T-helper 17 cell (primary cell): ENCODE measurements at places on chromosomes 7 and 10. TPM values are rescaled to one million over a fixed set of nuclear protein-coding genes. Genes with fewer than 3 reads are reported as not detected.

- no peak overlapping the region for H3K27ac ChIP-seq
- DNase-seq: no peak
- no peaks in the 10 kb centered on the region for H3K36me3 ChIP-seq
- no peak overlapping the region for H3K4me3 ChIP-seq
These were observed 258.7 kb downstream of the SORCS3 start for GRCh38 chr10:104899779-104900178.

DNA sequence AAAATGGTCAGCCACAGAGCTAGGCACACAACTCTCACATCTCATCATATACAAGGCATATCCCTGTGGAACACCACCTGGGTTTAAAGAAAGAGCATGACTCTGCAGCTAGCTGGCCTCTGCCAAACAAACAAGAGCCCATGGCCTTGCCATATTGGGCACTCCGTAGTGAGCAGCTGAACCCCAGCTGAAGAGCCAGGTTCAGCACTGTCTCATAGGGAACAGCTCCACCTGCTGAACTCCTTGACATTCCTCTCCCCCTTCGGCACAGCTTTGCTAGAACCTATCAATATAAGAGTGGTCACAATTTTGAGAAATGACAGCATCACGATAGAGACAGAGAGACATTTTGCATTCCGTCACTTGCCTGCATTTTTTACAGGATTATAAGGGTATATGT lies 20.0 kb downstream of the SORCS1 start:
- no peaks in the 10 kb centered on the region for H3K27me3 ChIP-seq
- no peaks in the 10 kb centered on the region for H3K4me1 ChIP-seq
- H3K4me3 ChIP-seq: no peak overlapping the region
- H3K36me3 ChIP-seq: no peaks in the 10 kb centered on the region
- no peak for DNase-seq

DNA sequence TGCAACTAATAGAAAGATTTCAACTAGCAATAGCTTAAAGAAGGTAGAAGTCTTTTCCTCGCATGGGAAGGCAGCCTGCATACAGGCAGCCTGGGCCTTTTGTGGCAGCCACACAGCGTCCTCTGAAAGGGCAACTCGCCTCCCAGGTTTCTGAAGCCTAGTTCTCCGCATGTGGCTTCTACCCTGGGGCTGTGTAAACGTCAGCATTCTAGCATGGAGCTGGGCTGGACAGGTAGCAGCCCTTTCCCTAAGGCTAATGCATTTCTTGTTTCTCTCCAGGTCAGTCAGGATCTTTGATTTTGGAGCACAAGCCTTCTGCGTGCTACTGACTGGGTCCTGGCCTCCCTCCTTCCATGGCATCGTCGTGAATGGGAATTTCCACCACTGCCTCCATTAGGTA lies 23.8 kb upstream of the SEC61G start:
- peaks cover 46% of the 10 kb centered on the region for H3K27me3 ChIP-seq
- peaks cover 2% of the 10 kb centered on the region for H3K4me1 ChIP-seq
- peaks cover 9% of the 10 kb centered on the region for H3K36me3 ChIP-seq
- H3K27ac ChIP-seq: no peak overlapping the region

- H3K4me3 ChIP-seq: no peak overlapping the region
- no peaks in the 10 kb centered on the region for H3K27me3 ChIP-seq
- H3K36me3 ChIP-seq: peaks cover 3% of the 10 kb centered on the region
- H3K4me1 ChIP-seq: peaks cover 12% of the 10 kb centered on the region
- DNase-seq: no peak
These were observed 161.2 kb downstream of the GRK5 start for GRCh38 chr10:119368581-119368980.

- H3K36me3 ChIP-seq: peaks cover 3% of the 10 kb centered on the region
- DNase-seq: no peak
- peaks cover 11% of the 10 kb centered on the region for H3K4me1 ChIP-seq
- H3K27ac ChIP-seq: no peak overlapping the region
- no peak overlapping the region for H3K4me3 ChIP-seq
These were observed 38.6 kb upstream of the TRIM8 start for GRCh38 chr10:102605712-102606111.

Gene ADRB1
- total RNA-seq: 0.10 TPM

Gene ZNF425
- 0.23 TPM for total RNA-seq
